ENCODE measurements at places on chromosomes 4 and X. TPM values are rescaled to one million over a fixed set of nuclear protein-coding genes. Genes with fewer than 3 reads are reported as not detected.
A peak's percentile ranks its signal among the peaks of the same experiment; 100 is the strongest.

DNA sequence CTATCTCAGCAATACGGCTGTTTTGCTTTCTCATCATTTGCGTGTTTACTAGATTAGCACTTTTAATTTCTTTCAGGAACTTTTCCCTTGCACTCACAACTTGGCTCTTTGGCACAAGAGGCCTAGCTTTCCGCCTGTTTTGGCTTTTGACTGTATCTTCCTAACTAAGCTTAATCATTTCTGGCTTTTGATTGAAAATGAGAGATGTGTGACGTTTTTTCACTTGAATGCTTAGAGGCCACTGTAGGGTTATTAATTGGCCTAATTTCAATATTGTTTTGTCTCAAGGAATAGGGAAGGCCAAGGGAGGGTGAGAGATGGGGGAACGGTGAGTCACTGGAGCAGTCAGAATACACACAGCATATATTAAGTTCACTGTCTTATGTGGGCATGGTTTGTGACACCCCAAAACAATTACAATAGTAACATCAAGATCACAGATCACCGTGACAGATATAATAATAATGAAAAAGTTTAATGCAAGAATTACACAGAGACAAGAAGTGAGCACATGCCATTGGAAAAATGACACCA lies 27.3 kb downstream of the MND1 start:
- no peaks in the 10 kb centered on the region for H3K27me3 ChIP-seq
- peaks cover 8% of the 10 kb centered on the region for H3K4me1 ChIP-seq
- no peak overlapping the region for H3K27ac ChIP-seq

GRCh38 chrX:12307961-12308360 lies 169.7 kb downstream of the FRMPD4 start:
- H3K4me1 ChIP-seq, result no peaks in the 10 kb centered on the region
- no peak overlapping the region for H3K4me3 ChIP-seq
- no peaks in the 10 kb centered on the region for H3K27me3 ChIP-seq
- no peak overlapping the region for H3K27ac ChIP-seq

- H3K4me1 ChIP-seq, result no peaks in the 10 kb centered on the region
- H3K4me3 ChIP-seq, result no peak overlapping the region
- H3K27me3 ChIP-seq, result peaks cover 5% of the 10 kb centered on the region
- no peak overlapping the region for H3K27ac ChIP-seq
Observed at GRCh38 chr4:56791316-56791715, 30.2 kb downstream of the SPINK2 start.

DNA sequence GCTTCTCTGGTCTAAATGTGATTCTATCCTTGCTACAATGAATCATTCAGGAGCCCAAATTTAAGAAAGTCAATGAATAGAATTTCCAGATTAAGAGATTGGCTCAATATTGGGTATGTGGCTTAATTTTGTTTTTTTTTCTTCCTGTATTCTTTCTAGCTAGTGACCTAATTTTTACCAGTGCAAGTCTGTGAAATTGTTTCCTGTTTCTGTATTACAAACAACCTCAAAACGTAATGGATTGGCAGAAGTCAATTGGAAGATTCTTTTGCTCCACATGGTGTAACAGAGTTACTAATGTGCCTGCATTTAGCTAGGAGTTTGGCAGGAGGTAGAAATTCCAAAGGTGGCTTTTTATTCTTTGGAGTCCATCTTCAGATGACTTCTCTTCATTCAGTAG lies 17.6 kb downstream of the DYNLT3 start:
- no peaks in the 10 kb centered on the region for H3K27me3 ChIP-seq
- H3K36me3 ChIP-seq, result no peaks in the 10 kb centered on the region
- no peak overlapping the region for H3K4me3 ChIP-seq
- no peaks in the 10 kb centered on the region for H3K4me1 ChIP-seq

DNA sequence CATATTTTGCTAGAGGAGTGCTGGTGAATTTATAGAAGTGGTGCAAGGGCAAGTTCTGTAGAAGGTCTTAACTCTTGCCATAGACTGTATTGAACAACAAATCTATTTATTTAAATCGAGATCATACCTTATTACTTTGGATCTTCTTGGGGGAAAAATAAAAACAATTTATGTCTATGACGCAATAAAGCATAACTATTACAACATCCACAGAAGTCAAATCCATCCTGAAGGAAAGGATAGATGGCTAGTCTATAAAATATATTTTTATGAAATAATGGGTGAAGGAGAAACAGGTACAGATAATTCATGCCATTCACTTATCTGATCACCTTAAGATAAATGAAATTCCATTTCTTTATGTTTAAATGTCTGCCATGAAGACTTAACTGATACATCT lies 1168.8 kb upstream of the AGA start:
- no peak for DNase-seq
- H3K4me3 ChIP-seq, result no peak overlapping the region
- H3K4me1 ChIP-seq, result no peaks in the 10 kb centered on the region

DNA sequence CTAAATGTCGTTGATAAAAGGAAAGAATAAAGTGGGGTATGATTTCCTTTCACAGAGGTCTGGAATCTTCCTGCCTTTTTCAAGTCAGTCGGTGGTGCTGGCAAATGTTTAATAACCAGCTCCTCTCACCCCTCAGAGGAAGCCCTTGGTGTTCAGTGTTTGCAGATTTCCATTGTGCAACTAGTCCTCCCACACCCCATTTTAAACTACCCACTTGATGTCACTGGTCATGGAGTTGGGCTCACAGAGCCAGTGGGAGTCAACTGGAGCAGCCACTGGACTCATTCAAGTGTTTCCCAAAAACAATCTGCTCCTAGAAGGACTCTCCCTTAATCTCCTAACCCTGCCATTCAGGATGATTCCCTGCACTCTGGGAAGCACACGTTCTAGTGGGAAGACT lies 149.2 kb downstream of the PTTG2 start:
- DNase-seq, result no peak
- H3K4me3 ChIP-seq, result no peak overlapping the region
- H3K36me3 ChIP-seq, result peaks cover under 1% of the 10 kb centered on the region
- H3K27ac ChIP-seq, result peak overlapping the region; percentile 70
- H3K4me1 ChIP-seq, result peaks cover 41% of the 10 kb centered on the region

DNA sequence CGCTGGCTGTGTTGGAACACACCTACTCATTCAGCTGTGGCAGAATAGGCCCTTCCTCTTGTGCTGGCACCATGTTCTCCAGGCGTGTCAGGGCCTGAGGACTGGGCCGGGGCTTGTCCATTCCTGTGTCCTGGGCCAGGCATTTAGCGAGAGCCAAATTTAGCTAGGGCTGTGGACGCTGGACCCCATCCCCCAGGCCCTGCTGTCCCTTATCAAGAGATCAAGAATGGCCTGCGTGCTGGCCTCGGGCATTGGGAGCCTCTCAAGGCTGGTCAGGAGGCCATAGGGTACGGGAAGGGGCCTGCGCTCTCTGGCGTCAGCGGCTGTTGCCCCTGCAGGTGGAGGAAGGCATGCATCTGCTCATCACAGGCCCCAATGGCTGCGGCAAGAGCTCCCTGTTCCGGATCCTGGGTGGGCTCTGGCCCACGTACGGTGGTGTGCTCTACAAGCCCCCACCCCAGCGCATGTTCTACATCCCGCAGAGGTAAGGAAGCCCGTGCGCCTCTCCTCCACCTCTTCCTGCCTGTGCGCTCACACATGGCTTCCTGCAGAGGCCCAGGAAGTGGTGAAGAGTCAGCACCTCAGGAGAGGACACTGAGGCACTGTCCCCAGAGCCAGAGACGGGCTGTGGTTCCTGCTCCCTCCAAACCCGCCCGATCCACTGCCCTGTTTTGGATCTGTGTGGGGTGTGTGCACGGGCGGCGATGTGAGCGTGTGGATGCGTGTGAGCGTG lies 15.3 kb downstream of the ABCD1 start:
- no peak overlapping the region for H3K4me3 ChIP-seq
- 0 out of 3 replicates have a peak, but pooled peaks cover 3% of the 10 kb centered on the region for H3K36me3 ChIP-seq
- no peak overlapping the region for H3K27ac ChIP-seq
- DNase-seq, result no peak

- H3K27ac ChIP-seq, result no peak overlapping the region
- H3K36me3 ChIP-seq, result no peaks in the 10 kb centered on the region
- DNase-seq, result no peak
- H3K27me3 ChIP-seq, result no peaks in the 10 kb centered on the region
Observed at GRCh38 chrX:5051831-5052491, 1176.7 kb downstream of the NLGN4X start.

DNA sequence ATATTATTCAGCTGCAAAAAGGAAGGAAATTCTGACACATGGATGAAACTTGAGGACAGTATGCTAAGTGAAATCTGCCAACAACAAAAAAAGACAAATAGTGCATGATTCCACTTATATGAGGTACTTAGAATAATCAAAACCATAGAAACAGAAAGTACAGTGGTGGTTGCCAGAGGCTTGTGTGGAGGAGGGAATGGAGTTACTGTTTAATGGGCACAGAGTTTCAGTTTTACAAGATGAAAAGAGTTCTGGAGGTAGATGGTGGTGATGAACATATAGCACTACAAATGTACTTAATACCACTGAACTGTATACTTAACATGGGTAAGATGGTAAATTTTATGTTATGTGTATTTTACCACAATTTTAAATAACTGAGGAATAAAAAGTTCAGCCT lies 212.0 kb upstream of the KLF3 start:
- H3K4me1 ChIP-seq, result peaks cover 50% of the 10 kb centered on the region
- no peak overlapping the region for H3K4me3 ChIP-seq
- H3K27me3 ChIP-seq, result no peaks in the 10 kb centered on the region
- no peak for DNase-seq
- H3K36me3 ChIP-seq, result no peaks in the 10 kb centered on the region
- no peak overlapping the region for H3K27ac ChIP-seq

DNA sequence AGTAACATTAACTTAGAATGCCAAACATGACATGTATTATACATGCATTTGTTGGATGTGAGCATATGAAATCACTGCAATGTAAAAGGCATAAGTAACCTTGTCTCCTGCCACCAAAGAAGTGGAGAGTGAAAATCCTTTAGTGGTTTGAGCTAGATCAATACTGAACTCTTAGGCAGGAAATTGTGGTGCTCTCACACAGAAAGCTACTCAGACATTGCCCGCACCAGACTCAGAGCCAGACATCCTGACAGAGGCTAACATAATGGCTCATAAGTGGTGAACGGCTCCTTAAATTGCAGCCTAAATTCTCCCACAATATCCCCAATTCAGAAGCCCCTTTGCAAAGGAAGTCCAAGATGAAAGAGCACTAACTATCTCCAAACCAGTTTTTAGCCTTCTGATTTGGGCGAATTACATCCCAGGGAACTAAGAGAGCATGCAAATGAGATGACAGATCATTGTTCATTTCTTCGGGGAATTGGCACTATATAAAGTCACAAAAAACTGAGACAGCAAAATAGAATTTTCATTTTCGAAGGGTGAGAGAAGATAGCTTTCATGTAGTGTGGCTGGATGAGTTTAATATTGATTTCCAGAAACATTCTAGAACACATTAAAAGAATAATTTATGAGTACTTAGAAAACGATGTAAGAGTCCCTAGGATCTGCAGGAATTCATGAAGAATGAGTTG lies 233.6 kb upstream of the RPS6KA3 start:
- peak overlapping the region; percentile 76 for H3K27ac ChIP-seq
- H3K36me3 ChIP-seq, result no peaks in the 10 kb centered on the region
- no peaks in the 10 kb centered on the region for H3K27me3 ChIP-seq
- DNase-seq, result no peak
- H3K4me1 ChIP-seq, result peaks cover 36% of the 10 kb centered on the region

The MAGEA12 gene
- total RNA-seq, result not detected

The NHSL2 gene
- not detected for total RNA-seq

The SPANXN2 gene
- total RNA-seq, result not detected

The RAP2C gene
- 39.3 TPM for total RNA-seq

The RPA4 gene
- not detected for total RNA-seq

The CYSLTR1 gene
- not detected for total RNA-seq

The RHOXF1 gene
- total RNA-seq, result not detected

The NAA10 gene
- 51.7 TPM for total RNA-seq

The MAP9 gene
- not detected for total RNA-seq

The SSX2 gene
- not detected for total RNA-seq
